Liver (tissue), 10 donors: ENCODE measurements at places on chromosomes 1 and 21.
A peak's percentile ranks its signal among the peaks of the same experiment; 100 is the strongest.

DNA sequence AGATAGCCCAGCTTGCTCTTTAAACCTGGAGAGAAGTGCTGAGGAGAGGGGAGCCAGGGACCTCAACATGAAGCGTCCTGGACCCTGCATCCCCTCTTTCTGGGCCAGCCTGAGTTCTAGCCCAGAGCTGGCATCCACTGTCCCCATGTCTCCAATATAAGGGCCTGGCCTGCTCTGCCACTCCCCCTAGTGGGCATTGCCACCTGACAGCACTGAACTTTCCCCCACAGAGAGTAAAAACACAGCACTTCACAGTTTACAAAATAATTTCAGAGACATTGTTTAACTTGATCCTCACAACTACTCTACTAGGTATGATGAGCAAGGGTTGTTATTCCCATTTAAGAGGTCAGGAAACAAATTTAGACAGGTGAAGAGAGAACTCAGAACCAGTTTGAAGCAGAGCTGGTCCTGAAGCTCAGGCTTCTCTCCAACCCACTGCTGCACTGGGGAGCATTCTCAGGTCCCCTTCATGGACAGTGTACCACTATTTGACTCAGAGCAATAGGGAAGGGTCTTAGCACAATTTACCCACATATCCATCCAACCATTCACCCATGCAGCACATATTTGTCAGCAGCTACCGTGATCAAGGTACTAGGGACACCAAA, 151.2 kb downstream of the DMRTA2 start:
- H3K4me1 ChIP-seq: no peaks in the 10 kb centered on the region
- peak; percentile 46 for DNase-seq
- no peaks in the 10 kb centered on the region for H3K27me3 ChIP-seq
- H3K36me3 ChIP-seq: no peaks in the 10 kb centered on the region
- no peak overlapping the region for H3K4me3 ChIP-seq

DNA sequence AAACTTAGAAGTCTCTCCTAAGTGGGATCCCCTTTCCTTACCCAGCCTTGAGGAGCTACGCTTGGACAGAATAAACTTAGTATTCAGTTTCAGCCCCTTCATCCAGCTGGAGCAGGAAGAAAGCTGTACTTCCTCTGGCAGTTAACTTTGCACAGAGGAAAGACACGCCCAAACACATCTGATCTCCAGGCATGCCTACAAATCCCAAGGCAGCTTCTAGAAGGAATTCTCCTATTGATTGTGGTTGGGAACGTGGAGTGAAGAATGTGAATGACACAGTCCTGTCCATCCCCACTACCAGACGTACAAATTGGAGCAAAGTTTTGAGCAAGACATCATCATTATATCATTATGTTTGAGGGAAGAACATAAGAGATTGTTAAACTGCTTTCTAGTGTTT, 6.6 kb upstream of the AK4 start:
- no peak overlapping the region for H3K4me3 ChIP-seq
- no peak overlapping the region for H3K27ac ChIP-seq
- H3K36me3 ChIP-seq: no peaks in the 10 kb centered on the region
- no peaks in the 10 kb centered on the region for H3K27me3 ChIP-seq

- peaks cover 14% of the 10 kb centered on the region for H3K4me1 ChIP-seq
- H3K36me3 ChIP-seq: peaks cover 22% of the 10 kb centered on the region
- DNase-seq: no peak
- H3K27ac ChIP-seq: no peak overlapping the region
Measured at GRCh38 chr1:145855426-145855948, 3.4 kb downstream of the PIAS3 start.

- no peaks in the 10 kb centered on the region for H3K36me3 ChIP-seq
- no peak overlapping the region for H3K27ac ChIP-seq
- DNase-seq: no peak
- H3K27me3 ChIP-seq: peaks cover 4% of the 10 kb centered on the region
- no peak overlapping the region for H3K4me3 ChIP-seq
- H3K4me1 ChIP-seq: no peaks in the 10 kb centered on the region
Measured at GRCh38 chr1:198443365-198444233, 96.9 kb downstream of the ATP6V1G3 start.

GRCh38 chr1:192530254-192530653, 45.3 kb upstream of the RGS1 start:
- DNase-seq: no peak
- no peaks in the 10 kb centered on the region for H3K4me1 ChIP-seq
- H3K4me3 ChIP-seq: no peak overlapping the region
- H3K27ac ChIP-seq: no peak overlapping the region
- H3K27me3 ChIP-seq: no peaks in the 10 kb centered on the region
- H3K36me3 ChIP-seq: no peaks in the 10 kb centered on the region

- no peak overlapping the region for H3K4me3 ChIP-seq
- no peaks in the 10 kb centered on the region for H3K27me3 ChIP-seq
- no peaks in the 10 kb centered on the region for H3K36me3 ChIP-seq
- no peak for DNase-seq
- H3K27ac ChIP-seq: no peak overlapping the region
- no peaks in the 10 kb centered on the region for H3K4me1 ChIP-seq
Measured at GRCh38 chr1:98278055-98278454, 357.2 kb upstream of the DPYD start.

- H3K27me3 ChIP-seq: no peaks in the 10 kb centered on the region
- peak overlapping the region; percentile 52 for H3K4me3 ChIP-seq
- H3K27ac ChIP-seq: peak overlapping the region; percentile 60
- peaks cover 5% of the 10 kb centered on the region for H3K4me1 ChIP-seq
Measured at GRCh38 chr1:169745015-169745861, 11.4 kb upstream of the SELE start.

DNA sequence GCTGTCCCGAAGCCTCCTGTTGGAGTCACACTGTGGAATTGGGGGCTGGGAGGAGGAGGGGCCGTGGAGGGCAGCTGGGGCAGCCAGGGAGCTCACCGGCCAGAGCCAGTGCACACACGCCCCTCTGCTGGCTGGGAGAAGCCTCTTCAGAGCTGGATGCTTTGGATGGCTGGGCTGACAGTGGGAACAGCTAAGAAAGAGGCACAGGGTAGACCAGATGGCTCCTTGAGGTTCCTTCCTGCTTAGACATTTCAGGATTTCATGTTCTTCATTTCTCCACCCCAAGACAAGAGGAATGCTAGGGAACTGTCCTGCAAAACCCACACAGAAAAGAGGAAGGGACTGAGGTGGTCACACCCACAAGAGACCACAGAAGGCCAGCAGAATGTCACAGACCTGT, 254.8 kb upstream of the VAMP3 start:
- H3K27ac ChIP-seq: no peak overlapping the region
- H3K36me3 ChIP-seq: no peaks in the 10 kb centered on the region

- H3K36me3 ChIP-seq: no peaks in the 10 kb centered on the region
- DNase-seq: no peak
- H3K27ac ChIP-seq: no peak overlapping the region
Measured at GRCh38 chr1:228958121-228958520, 222.8 kb downstream of the RHOU start.

GRCh38 chr1:158362482-158362881, 8.8 kb downstream of the CD1E start:
- H3K36me3 ChIP-seq: no peaks in the 10 kb centered on the region
- DNase-seq: no peak
- H3K27me3 ChIP-seq: no peaks in the 10 kb centered on the region
- H3K4me3 ChIP-seq: no peak overlapping the region
- H3K4me1 ChIP-seq: no peaks in the 10 kb centered on the region

DNA sequence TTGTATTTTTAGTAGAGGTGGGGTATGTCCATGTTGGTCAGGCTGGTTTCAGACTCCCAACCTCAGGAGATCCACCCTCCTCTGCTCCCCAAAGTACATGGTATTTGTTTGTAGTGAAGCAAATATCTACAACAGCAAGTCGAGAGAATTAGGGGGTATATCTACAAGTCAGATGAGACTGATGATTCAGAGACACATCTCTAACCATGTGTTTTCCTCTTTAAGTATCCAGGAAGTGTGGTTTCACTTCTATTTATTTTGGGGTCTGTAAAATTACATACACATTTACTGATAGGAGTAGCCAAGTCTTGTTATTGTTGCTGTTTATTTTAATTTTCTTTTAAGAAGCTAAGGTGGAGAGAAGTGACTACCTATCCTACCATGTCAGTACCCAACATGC, 44.9 kb downstream of the SGIP1 start:
- DNase-seq: no peak
- H3K4me1 ChIP-seq: no peaks in the 10 kb centered on the region

GRCh38 chr1:2318314-2319278, 72.8 kb downstream of the MORN1 start:
- H3K27ac ChIP-seq: peak overlapping the region; percentile 16
- H3K36me3 ChIP-seq: no peaks in the 10 kb centered on the region
- no peak overlapping the region for H3K4me3 ChIP-seq

DNA sequence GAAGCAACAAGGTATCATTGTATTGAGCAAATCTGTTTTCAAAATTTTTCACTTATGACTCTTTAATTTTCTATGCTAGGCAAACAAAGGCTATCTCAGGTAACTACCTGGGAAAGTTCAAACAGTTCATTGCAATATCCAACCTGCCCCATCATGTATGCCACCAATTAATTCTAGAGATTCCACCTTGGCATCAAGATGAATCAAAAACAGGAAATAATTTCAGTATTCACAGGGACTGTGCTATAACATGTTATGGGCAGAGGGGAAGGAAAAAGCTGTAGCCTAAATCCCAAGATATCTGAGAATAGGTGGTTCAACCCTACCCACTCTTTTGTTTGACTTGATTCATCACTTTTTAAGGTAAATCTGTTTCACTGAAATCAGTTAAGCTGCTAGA, 67.5 kb upstream of the SH3GLB1 start:
- no peaks in the 10 kb centered on the region for H3K4me1 ChIP-seq
- no peak overlapping the region for H3K4me3 ChIP-seq
- H3K27ac ChIP-seq: no peak overlapping the region
- H3K27me3 ChIP-seq: no peaks in the 10 kb centered on the region
- no peak for DNase-seq
- H3K36me3 ChIP-seq: no peaks in the 10 kb centered on the region

GRCh38 chr1:40592107-40592803, 60.8 kb downstream of the ZNF684 start:
- no peaks in the 10 kb centered on the region for H3K4me1 ChIP-seq
- no peaks in the 10 kb centered on the region for H3K27me3 ChIP-seq
- H3K27ac ChIP-seq: no peak overlapping the region
- no peak overlapping the region for H3K4me3 ChIP-seq
- DNase-seq: no peak
- no peaks in the 10 kb centered on the region for H3K36me3 ChIP-seq

DNA sequence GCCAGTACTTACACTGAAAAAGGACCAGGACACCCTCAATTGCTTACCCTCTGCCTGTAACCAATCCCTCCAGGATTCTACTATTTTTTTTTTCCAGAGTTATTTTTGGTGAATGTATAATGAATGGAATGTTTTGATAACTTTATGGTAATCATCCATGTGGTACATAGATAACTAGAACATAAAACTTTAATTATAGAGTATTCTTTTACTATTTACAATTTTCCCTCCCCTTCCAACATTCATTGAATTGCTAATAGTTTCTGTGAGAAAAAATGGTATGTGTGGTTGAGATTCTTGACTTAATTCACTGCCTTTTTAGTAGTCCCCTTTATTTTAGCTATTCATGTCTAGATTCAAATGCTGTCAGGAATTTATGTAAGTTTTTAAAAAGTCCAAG, 164.6 kb downstream of the CYYR1 start:
- no peaks in the 10 kb centered on the region for H3K4me1 ChIP-seq
- no peak overlapping the region for H3K4me3 ChIP-seq
- DNase-seq: no peak
- no peaks in the 10 kb centered on the region for H3K27me3 ChIP-seq

DNA sequence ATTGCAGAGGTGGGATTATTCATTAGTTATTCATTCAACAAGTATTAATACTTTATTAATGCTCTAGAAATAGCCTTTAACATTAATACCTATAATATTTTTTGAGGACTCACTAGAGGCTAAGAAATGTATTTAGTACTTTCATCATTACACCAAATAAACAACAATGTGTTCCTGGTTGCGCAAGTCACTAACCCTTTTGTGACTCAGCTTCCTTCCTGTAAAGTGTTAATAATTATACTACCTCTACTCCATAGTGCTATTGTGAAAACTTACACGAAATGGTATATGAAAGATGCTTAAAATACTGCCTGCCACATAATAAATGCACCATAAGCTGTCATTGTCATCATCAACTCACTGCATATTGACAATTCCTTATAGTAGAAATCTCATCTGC, 431.0 kb downstream of the DPYD start:
- H3K4me1 ChIP-seq: no peaks in the 10 kb centered on the region
- H3K36me3 ChIP-seq: no peaks in the 10 kb centered on the region
- H3K27ac ChIP-seq: no peak overlapping the region
- no peaks in the 10 kb centered on the region for H3K27me3 ChIP-seq
